ENCODE measurements at places on chromosomes 7 and 10.

DNA sequence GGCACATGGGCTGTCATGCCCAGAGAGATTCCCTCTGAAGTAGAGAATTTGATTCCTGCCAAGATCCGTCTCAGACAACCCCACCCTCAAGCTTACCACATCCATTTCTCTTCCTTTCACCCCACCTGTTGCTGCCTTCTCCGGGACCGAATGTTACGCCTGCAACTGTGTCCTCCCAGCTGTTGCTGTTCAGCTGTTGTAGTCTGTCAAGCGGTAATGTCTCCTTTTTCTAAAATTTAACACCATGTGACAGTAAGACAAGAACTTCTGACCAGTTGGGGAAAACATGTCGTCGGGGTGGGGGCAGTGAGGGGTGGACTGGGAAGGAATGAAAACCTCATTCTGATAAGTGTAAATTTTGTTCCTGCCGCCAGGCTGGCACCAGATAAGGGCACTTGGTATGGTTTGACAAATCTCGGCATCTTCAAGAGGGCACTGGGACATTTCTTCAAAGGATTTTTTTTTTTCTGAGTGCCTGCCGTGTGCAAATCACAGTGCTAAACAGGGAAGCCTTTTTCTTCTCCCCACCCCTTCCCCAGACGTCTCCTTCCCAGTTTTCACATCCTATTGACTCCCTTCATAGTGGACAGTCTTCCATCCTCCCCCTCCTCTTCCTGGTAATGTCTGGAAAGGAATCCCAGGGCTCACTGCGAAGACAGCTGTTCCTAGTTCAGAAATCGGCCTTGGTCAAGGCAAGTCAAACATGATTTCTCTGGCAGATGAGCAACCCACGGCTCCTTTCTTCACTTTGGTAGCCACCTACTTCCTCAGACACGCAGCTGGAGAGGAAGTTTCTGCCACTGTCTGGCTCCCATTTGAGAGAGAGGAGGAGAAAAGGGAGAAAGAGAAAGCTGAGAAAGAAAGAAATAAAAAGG is 5.0 kb upstream of the CELF2 start:
- DNase-seq: no peak

DNA sequence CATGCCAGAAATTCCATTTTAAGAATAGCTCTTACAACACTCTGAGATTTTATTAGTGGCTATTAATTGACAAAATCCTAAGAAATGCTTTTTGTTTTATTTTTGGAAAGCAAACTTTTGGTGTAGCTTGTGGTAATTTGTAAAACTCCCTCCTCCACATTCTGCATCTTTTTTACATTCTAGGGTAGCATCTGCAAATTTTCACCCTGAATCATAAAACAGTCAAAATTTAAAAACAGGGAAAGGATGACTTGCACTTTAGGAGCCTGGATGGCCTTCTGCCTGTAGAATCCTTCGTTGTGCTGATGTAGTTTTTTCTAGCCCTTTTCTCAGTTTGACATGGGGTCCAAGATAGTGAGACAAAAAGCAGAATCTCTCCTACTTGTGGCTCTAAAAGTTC is 316.1 kb downstream of the ADRA2A start:
- DNase-seq: no peak

- no peak for DNase-seq
These were observed 13.8 kb downstream of the HSPA12A start for GRCh38 chr10:116728526-116729096.

DNA sequence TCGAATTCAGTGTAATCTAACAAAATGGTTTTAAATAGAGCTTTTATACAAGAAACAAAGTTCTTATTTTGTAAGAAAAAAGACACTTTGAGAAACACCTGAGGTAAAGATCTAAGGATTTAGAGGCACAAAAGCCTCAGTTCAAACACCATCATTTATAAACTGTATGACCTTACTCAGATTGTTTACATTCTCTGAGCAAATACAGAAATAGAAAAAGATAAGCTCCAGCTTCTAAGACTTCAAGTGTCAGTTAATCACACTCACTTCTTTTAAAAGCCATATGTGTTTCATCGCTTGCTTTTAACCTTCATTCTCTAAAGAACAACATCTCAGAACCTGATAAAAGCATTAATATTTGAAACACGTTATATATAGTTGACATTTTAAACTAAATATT is 27.9 kb downstream of the CADPS2 start:
- no peak for DNase-seq

GRCh38 chr10:96834120-96834519 is 2.0 kb downstream of the LCOR start:
- no peak for DNase-seq

DNA sequence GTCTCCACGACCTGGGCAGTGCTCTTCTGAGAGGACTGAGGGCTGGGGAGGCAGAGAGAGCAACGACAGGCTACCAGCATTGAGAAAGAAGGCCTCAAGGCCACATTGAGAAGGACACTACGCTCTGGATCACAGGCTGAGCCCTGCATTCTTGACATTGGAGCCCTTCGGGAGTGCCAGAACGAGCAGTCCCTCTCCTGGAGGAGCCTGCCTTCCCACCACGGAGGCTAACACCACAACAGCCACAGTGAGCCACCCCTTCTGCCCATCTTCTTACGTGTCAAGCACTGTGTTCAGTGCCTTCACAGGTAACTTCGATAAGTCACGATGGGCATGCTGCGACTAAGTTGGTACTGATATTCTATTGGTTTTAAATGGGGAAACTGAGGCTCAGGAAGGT is 267.8 kb downstream of the RPS24 start:
- no peak for DNase-seq

- no peak for DNase-seq
These were observed 448.8 kb downstream of the DNAJB6 start for GRCh38 chr7:157785486-157786186.

- DNase-seq: peak; percentile 51
These were observed 621 bp upstream of the FAM13C start for GRCh38 chr10:59362959-59363381.

All from amygdala (tissue), 56 donors.